ENCODE measurements at places on chromosomes 13 and 19.
A peak's percentile ranks its signal among the peaks of the same experiment; 100 is the strongest.

GRCh38 chr13:22040810-22041364 lies 370.0 kb downstream of the FGF9 start:
- peak; percentile 7 for DNase-seq

GRCh38 chr19:18699403-18700054 lies 16.0 kb downstream of the CRTC1 start:
- no peak for DNase-seq

DNA sequence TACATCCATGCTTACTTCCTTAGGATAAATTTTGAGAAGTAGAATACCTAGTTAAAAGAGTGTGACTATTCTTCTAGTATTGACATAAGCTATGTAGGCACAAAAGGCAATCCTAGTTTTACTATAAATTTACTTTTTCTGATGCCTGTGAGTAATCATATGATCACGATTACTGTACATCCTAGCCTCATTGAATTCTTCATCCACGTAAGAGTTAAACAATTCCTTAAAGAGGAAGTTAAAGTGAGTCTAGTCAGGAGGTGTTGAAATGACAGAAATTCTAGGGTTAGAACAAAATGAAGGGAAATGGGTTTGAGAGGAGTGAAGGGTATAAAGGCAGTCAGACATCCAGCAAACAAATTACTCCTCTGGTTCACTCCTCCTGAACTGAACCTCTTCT lies at the start of gene ACOD1:
ACOD1 (plus strand) TSS at position 363 of the 400 bp plus-strand sequence. CDS start 48 bp downstream, outside the sequence.
- no peak for DNase-seq

DNA sequence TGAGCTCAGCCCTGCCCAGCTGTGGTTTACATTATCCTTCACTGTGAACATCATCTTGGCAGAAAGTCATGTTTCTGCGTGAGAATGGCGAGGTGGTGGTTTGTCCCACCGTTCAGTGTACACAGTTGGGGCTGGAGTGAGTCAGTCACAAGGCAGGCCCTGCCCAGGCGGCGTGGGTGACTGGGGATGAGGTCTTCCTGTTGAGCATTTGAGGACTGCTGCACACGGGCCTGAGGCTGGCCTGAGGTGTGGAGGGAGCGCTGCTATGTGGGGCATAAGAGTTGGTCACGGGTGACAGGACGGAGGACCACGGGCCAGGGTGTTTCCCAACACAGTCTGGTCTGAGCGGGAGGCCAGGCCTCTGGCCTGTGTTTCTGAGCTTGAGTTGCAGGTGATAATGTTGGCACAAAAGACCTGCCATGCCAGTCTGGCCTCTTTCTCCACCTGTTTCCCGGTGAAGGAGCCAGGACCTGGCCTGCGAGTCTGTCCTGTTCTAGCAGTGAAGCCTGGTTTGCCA lies 13.4 kb upstream of the C19orf33 start:
- DNase-seq: no peak

DNA sequence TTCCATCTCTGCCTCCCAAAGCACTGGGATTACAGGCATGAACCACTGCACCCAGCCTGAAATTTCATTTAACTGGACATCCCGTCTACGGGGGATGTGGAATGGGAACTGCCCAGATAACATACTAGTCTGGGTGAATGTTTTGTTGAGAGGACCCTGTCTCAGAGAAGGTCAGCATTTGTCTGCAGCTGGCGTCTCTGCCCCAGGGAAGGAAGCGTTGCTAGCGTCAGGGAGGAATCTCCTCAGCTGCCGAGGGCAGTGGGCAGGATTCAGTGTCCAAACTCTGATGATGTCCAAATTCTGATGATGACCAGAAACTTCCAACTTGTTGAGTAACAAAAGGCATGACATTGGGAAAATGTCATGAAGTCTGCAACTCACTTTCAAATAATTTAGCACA lies 3.1 kb downstream of the NXNL1 start:
- no peak for DNase-seq

DNA sequence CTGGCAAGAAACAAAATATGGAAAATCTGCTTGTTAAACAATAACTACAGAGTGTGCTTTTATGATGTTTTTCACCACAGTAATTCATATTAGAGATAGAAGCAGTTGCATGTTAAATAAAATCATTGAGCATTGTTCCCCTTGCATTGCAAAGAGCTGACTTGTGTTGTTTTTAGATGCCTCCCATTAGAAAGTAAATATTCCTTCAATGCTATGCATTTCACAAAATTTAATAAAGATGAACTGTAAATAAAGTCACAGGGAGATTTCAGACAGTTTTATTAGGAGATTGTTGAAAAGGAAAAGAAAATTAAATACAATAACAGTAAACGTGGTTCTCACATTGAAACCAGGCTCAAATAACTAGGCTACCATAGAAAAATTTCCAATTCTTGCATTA lies 429.3 kb downstream of the DACH1 start:
- no peak for DNase-seq

- no peak for DNase-seq
Observed at GRCh38 chr13:19089315-19089714, 92.3 kb downstream of the TUBA3C start.

DNA sequence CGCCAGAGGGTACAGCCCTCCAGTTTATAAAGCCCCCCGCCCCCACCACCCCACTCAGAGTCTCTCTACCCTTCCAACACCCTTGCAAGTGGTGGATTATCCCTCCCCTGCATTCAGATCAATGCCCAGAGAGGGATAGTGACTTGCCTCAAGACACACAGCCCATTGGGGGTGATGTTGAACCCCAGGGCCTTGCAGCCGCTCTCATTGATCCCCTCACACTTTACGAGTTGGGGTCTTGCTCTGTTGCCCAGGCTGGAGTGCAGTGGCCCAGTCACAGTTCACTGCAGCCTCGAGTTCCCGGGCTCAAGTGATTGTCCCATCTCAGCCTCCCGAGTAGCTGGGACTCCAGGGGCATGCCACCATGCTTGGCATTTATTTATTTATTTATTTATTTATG lies 11.2 kb downstream of the TLE2 start:
- no peak for DNase-seq

DNA sequence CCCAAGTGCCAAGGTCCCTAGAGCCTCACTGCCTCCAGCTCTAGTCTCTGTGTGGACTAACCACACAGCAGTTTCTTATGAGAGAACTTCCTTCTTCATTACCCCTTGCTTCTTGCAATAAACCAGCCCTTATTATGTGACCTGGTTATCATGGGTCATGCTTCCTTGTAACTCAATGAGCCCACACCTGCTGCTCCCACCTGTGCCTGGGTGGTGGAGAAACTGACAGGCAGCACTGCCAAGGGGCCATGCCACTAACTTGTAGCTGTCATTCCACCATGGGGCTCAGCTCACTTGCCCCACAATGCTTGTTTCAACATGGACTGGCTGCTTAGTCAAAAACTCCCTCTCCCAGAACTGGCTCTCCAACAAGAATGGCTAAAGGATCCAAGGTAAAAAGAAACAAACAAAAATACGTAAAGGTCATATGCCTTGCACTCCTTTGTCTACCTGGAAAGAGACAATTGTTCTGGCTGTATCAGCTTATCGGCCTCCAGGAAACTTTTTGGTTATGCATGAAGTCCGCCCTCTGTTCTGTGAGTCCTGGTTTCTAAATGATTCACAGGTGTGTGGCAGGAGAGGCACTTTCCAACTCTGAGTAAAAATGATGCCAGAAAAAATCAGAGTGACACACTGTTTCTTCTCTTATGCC lies 446.4 kb downstream of the COG6 start:
- no peak for DNase-seq

- no peak for DNase-seq
Observed at GRCh38 chr13:50598338-50598737, 245.2 kb downstream of the DLEU7 start.

GRCh38 chr13:23105051-23105450 lies 75.7 kb upstream of the SGCG start:
- no peak for DNase-seq

GRCh38 chr19:19747357-19748220 lies 14.7 kb upstream of the ZNF14 start:
- DNase-seq: no peak

GRCh38 chr13:30151388-30151787 lies 156.0 kb downstream of the KATNAL1 start:
- DNase-seq: no peak

GRCh38 chr19:5987077-5987818 lies 9.3 kb upstream of the RANBP3 start:
- DNase-seq: peak; percentile 97

DNA sequence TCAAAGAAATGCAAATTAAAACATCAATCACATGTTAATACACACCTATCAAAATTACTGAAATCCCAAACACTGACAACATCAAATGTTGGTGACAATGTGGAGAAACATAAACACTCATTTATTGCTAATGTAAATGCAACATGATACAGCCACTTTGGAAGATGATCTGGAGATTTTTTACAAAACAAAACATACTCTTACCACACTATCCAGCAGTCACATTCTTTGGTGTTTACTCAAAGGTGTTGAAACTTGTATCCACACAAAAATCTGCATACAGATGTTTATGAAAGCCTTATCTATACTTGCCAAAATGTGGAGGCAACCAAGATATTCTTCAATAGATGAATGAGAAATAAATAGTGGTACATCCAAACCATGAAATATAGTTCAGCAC lies 1219.5 kb upstream of the PCDH20 start:
- DNase-seq: peak; percentile 1

DNA sequence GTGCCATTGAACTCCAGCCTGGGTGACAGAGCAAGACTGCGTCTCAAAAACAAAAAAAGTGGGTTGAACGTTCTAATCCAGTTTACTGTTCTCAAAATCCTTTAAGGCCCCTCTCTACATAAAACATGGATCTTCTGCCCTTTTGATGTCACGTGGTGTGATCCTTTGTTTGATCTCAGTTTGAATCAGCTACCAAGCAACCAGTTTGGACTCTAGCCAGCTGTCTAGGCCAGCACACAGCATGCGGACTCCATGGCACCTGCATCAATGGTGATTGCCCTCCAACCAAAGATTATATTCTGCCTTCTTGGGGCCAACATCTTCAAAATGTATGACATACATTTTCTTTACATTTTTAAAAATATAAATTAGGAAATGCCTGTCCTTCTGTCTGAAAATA lies 365.4 kb downstream of the NDFIP2 start:
- no peak for DNase-seq

DNA sequence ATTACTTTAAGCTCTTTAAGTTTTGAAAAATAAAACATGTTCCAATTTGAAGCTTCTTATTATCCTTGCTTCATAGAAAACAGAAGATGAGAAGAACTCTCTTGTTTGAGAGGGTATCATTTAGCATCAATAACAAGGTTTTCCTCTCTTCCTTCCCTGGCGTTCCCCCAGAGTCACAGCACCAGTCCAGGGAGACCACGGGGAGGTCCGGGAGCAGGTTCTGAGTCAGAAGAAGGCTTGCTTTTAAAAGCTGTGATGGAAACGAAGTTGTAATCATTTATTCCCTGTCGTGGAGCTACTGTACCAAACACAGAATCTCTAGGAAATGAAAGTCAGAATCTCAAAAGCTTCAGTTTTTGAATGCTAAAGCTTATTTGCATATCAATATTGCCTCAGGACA lies 174.0 kb upstream of the LSM14A start:
- no peak for DNase-seq

DNA sequence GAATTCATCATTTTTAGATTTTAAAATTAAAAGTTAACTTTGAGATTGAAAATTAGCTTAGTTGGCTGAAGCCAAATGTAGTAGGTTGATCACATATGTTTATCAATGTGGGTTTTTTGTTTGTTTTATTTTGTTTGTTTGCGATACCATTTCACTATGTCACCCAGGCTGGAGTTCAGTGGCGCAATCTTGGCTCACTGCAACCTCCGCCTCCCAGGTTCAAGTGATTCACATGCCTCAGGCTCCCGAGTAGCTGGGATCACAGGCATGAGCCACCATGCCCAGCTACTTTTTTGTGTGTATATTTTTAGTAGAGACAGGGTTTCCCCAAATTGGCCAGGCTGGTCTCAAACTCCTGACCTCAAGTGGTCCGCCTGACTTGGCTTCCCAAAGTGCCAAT lies 665.7 kb upstream of the SLC10A2 start:
- DNase-seq: no peak

- no peak for DNase-seq
Observed at GRCh38 chr13:101382701-101383100, 33.6 kb downstream of the NALCN start.

DNA sequence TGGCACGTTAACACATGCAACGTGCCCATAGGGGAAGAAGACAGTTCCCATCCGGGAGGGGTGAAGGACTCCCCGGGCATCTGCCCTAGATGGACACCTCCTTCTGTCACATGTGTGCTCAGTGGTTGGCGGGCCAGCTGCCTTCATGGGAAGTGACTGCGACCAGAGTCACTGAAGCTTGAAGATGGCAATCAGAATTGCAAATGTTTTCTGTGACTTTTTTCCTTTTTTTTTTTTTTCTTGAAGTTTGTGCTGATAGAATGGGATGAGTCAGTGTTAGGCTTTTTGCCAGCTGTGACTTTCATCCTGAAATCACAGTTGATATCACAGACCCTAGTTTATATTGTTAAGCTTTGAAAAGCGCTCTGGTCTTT lies 109.2 kb upstream of the MCF2L start:
- no peak for DNase-seq

GRCh38 chr13:36530050-36530789 lies 97.9 kb downstream of the CCNA1 start:
- no peak for DNase-seq

DNA sequence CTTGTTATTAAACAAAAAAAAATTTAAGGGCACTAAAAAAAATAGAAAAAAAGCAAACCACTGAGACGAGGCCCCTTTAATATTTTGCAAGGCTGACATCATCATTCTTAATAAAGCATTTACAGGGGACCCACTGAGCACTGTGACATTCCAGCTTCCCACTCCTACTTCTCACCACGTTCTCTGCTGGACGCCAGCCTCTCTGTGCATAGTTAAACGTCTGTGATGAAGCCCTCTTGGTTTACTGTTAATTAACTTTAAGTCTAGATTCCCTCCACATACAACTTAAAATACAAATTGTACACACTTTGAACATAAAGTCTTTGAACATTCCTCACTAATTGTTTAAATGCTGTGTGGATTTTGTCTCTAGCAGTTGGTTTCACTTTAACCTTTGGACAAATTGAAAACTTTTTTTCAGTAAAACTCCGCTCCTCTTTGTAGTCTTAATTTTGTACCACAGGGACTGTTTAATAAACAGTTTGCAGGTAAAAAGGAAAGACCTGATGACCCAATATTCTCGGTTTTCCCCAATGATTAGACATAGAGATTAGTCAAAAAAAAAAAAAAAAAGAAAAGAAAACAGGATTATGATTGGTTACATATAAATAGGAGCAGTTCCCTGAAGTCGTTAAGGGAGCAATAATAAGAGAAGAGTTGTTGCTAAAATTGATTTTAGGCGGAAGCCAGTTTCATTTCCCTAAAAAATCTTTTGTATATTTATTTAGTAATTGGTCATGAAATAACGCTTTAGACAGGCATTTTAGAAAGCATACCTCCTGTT lies 219.8 kb downstream of the MZT1 start:
- DNase-seq: no peak

GRCh38 chr19:371501-372168 lies 27.0 kb upstream of the MIER2 start:
- no peak for DNase-seq

DNA sequence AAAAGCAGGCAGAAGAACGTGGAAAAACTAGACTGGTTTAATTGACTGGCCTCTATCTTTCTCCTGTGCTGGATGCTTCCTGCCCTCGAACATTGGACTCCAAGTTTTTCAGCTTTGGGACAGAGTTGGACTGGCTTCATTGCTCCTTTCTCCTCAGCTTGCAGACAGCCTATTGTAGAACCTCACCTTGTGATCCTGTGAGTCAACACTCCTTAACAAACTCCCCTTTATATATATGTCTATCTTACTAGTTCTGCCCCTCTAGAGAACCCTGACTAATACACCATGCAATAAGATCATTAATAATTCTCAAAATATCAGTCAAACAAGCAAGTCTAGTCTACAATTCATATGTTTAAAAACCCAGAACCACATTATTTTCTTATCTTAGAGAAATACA lies 662.4 kb downstream of the TBC1D4 start:
- DNase-seq: no peak

Measured in NCI-H510A treated with DMSO at 0.1 percent for 48 hours (cell line).